NCI-H187 (cell line): ENCODE measurements at places on chromosomes 6 and 20.

GRCh38 chr6:89298680-89299465 is 16.2 kb downstream of the GABRR2 start:
- no peak for DNase-seq

DNA sequence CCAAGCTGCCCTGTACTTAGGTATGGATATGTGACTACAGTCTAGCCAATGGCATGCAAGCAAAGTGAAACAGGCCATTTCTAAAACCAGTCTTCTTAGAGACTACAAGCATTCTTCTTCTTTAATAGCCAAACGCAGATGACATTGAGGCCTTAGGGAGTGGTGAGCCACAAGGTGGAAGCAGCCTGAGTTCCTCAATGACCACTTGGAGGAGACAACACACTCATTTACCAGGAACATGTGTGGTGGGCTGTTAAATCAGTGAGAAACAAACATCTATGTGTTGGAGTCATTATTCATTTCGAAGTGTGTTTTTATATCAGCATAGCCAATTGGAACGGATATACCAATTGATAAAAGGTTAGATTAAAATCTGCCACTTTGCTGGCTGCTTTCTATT is 122.0 kb downstream of the GFRAL start:
- DNase-seq: no peak

DNA sequence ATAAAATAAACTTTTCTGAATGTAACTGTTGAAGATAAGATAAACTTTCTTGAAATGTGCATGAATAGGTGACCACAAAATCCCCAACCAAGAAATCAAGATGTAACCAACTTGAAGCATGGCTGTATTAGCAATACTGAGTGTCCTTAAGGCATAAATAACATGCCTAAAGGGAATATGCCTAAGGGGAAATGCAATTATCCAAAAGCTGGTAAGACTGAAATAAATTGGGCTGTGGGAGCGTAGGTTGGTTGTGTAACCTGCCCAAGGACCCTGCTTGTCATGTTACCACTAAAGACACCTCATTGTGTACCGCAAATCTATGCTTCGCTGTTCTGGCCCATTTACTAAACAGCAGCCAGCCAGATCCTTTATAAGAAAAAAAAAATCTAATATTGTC is 200.8 kb upstream of the PDE10A start:
- DNase-seq: no peak

- DNase-seq: no peak
Measured at GRCh38 chr6:90082847-90083246, 188.6 kb downstream of the GJA10 start.

DNA sequence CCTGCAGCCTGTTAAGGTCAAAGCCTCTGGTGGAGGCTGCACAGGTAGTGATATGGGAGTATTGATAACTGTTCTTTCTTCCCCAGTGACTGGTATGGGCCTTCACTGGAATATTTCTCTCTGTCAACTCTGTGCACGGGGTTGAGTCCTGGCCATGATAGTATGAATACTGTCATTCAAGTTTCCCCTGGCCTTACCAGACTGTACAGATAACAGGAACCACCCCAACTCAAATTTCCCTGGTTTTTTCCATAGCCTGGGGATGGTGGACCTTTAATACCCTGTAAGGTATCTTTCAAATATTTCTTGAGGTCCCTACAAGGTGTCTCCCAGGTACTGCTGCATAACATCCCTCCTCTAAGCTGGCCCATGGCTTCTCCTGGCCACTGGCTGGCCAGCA is 51.4 kb upstream of the TNFAIP3 start:
- DNase-seq: no peak

GRCh38 chr20:54061101-54061881 is 9.1 kb downstream of the BCAS1 start:
- DNase-seq: no peak

DNA sequence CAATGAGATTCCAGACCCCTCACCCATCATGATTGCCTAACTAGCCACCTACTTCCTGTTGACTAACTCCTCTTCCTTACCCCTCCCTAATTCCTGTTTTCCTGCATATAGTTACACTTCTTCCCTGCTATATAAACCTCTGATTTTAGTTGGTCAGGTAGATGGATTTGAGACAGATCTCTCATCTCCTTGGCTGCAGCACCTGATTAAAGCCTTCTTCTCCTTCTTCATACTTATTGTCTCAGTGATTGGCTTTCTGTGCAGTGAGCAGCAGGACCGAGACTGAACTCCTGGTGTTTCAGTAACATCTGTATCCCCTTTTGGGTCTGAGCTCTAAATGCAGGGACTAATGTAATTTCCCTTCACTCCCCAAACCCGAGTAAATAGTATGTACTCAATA is 51.7 kb upstream of the ATXN1 start:
- no peak for DNase-seq

DNA sequence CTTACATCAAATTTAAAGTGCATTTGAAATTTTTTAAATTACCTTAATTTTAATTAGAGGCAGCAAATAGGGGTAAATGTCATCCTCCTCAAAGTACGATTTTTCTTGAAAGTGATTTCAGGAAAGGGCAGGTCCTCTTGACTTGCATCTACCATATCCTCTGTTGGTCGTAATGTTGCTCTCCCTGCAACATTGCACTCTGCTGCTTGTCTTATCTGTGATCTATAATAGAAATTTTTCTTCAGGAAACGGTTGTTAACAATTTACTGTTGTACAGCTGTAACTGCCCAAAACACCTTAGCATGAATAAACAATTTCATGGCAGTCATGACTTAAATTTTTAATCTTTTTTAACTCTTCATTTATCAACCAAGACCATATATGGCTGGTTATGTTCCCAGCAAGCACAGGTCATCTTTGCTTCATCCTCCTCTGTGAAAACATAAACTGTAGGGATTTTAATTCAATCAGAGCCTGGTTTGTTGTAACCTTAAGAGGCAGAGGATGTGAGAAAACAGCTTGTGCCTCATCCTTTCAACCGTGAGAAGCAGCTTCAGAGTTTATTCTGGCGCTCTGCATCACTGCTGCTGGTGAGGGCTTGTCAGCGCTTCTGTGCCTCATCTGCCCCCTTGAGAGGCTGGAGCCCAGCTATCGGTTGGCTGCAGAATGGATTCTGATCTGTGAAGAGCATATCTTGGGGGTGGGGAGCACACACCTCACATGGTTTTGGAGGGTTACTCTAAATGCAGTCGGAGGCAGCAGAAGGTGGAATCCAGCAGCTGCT is 56.0 kb downstream of the CTNNBL1 start:
- peak; percentile 57 for DNase-seq

GRCh38 chr6:106557837-106558236 is 71.5 kb downstream of the RTN4IP1 start:
- no peak for DNase-seq

- DNase-seq: no peak
Measured at GRCh38 chr20:50837532-50838321, 42.9 kb downstream of the BCAS4 start.

DNA sequence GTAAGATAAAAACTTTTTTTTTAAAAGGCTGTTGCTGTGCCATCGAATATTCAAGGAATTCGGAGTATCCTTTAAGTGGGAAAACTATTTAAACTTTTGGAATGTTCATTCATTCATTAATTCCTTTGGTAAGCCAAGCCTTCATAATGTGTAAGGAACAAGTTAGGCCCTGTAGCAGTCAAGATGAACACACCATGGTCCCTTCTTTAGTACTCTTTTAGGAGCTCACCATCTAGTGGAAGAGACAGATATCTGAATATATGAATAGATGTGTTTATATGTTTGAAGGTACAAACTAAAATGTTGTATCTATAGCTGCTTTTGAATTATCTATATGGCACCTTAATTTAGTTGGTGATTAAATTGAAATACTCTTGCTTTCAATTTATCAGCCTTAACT is 5.8 kb downstream of the SPO11 start:
- DNase-seq: no peak

DNA sequence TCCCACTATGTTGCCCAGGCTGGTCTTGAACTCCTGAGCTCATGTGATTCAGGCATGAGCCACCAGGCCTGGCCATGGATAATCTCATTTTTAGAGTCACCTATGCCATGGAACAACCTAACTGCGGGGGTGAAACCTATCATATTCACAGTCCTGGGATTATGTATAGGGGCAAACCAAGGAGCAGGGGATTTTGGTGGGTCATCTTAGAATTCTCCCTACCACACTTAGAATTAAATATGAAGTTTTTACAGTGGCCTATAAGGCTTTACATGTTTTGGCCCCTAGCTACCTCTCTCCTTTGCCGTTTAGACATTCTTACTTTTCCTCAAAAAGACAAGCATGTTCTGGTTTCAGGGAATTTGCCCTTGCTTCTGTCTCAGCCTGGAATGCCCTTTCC is 20.6 kb upstream of the VEGFA start:
- DNase-seq: no peak

GRCh38 chr20:24633521-24633920 is 164.1 kb downstream of the SYNDIG1 start:
- DNase-seq: no peak

GRCh38 chr6:56388415-56388755 is 141.0 kb upstream of the COL21A1 start:
- no peak for DNase-seq

DNA sequence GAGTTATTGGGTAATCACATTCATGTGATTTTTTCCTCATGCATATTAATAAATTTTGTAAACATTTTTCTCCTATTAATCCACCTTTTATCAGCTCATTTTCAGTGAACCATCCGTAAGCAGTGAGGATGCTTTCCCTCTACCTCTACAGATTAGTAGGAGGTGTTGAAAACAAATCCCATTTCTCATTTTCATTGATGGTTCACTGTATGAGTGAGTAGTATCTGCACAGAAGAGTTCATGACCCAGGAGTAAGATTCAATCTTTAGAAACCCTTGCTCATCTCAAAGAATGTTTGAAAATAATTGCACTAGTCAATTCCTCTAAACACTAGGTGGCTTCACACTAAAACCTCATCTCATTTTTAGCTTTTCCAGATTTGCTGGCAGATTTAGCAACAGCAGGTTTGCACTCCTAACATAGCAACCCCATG is 440.0 kb downstream of the HAO1 start:
- no peak for DNase-seq

DNA sequence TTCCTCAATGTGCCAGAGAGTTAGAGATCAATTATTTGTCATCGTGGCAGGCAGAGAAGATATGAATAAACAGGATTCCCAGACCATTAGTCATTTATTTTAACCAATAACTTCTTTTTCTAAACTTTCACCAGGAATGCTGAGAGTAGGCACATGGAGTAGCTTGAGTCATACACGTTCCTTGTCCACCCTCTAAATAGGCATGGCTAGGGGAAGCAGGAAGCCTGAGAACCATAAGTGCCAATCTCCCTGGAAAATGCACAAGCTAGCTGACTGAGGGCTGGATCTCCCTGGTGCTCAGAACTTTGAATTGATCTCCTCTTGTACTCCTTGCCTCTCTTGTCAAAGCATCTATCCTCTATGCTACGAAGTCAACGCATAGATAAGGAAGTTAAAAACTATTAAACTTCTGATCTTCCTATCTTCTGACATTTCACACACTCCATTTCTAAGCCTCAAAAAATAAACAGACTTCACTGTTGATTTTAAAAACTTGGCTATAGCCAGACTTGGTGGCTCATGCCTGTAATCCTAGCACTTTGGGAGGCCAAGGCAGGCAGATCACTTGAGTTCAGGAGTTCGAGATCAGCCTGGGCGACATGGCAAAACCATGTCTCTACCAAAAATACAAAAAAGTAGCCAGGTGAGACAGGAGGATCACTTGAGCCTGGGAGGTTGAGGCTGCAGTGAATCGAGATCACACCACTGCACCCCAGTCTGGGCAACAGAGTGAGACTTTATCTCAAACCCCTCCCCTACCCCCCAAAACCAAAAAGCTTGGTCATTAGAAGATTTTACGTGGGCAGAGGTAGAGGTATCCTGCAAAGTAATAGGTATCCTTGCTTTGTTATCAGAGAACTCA is 11.8 kb downstream of the ADTRP start:
- DNase-seq: no peak
